Astrocyte (in vitro differentiated cells and primary cell): ENCODE measurements at places on chromosomes 5 and 9. TPM values are rescaled to one million over a fixed set of nuclear protein-coding genes. Genes with fewer than 3 reads are reported as not detected.

The SLC36A2 gene
- total RNA-seq = not detected in 2 replicates

The CCDC187 gene
- total RNA-seq = 0.09 TPM in 1 of 2 replicates, not detected in the other

DNA sequence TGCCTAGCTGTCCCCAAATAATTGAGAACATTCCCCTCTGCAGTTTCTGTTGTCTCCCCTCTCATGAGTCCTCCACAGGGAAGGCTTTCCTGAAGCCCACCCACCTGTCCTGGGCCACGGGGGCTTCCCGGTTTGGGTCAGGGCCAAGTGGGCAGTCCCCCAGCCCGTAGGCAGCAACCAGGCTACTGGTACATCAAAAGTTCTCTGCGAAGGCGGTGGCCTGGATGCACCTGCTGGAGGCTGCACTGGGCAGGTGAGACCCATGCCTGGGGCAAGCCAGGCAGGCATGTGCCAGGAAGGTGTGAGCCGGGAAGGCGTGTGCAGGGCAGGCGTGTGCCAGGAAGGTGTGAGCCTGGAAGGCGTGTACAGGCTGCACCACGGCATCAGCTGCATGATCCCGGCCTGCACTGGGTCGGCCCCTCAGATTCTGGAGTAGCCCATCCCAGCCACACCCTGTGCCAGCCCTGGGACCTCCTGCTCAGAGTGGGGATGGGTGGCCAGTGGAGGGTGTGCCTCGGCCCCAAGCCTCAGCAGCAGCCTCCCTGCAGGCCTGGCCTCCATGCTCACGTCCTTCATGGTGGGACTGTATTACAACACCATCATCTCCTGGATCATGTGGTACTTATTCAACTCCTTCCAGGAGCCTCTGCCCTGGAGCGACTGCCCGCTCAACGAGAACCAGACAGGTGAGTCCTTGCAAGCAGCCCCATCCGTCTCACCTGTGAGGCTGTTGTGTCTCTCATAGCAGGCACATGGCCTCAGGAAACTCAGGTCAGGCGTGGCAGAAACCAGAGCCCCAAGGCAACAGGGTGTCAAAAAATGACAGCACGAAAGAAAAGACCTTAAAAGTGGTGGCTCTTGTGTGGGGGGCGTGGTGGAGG is 8.7 kb downstream of the SLC6A19 start:
- DNase-seq = no peak

GRCh38 chr9:137478962-137479861 is 20.1 kb upstream of the NSMF start:
- no peak for DNase-seq

DNA sequence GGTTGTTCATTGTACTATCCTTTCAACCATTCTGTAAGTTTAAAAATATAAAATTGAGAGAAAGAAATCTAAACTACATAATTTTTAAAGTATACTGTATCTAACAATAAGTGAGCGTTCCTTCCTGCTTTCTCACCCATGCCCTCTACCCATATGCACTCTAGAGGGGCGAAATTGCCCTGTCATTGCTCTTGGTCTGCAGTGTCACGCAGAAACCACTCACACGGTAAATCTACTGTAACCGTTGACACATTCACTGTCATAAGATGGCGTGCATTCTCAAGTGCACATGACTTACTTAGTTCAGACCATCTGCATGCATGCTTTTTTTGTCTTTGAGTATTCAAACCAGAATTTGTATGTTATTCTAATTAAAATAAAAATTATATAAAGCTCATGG is 55.7 kb upstream of the NIPBL start:
- no peak for DNase-seq

- DNase-seq = no peak
Measured at GRCh38 chr5:113373426-113373825, 61.4 kb downstream of the TSSK1B start.

- DNase-seq = peak; percentile 70
Measured at GRCh38 chr5:150918613-150919012, 13.8 kb upstream of the ZNF300 start.

The OR2V1 gene
- not detected in 2 replicates for total RNA-seq

The SNX2 gene
- 82.8 and 87.2 TPM in 2 replicates for total RNA-seq

DNA sequence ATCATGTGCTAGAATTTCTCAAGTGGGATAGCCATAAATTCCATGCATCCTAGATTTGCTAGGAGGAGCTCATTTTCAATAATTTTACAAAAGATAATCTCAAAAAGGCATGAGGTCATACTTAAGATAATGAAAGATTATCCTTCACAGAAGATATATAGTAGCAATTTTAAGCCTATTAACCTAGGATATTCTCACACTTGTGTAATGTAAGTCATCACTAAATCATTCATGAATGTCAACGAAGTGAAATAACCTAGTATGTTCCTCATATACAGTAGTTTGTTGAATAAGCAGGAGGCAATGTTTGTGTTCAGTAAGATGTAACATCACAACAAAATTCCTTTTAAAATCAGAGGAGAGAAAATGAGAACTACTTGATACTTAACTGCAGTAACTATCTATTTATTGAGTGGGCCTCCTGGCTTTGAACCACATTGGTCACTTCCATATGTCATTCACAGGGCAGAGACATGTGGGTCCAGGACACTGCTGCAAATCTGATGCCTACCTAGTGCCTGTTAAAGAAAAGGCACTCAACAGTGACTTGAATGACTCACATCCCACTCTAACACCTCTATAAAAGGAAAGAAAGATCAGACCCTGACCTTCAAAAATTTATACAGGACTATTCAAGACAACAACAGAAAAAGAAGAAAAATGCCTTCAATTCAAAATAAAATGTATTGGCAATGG is 8.2 kb downstream of the LIFR start:
- DNase-seq = no peak

- peak; percentile 68 for DNase-seq
Measured at GRCh38 chr5:139670369-139671095, 22.4 kb downstream of the CXXC5 start.

GRCh38 chr5:26610577-26610976 is 427.8 kb downstream of the CDH9 start:
- no peak for DNase-seq

DNA sequence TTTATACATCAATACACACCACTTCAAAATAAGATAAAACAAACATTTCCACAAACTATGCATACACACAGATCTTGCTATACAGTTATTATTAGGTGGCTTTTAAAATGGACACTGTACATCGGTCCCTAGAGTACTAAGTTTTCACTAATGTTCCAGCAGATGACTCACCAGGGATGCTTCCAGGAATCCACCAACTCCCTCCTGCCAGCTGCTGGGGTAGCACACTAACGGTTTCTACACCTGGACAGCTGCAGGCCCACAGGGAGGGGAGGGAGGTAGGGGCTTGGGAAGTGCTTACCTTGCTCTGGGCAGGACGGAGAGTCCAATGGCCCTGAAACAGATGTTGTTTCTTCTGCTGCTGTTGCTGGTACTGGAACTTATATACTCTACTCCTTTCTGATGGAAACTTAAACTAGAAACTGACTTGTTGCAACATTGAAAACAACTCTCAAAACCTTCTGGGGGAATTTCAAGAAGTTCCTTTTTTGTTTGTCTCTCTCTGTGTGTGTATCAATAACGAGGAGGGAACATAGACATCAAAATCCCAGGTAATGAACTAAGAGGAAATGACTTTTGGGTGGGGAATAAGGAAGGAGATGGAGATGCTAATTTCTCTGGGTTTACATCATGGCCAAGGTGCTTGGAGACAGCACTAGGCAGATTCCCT is at the start of gene IL12B:
TSS of gene IL12B (minus strand) at position 357 of the 670 bp plus-strand sequence. CDS start 3,705 bp downstream, outside the sequence.
- peak; percentile 48 for DNase-seq

- no peak for DNase-seq
Measured at GRCh38 chr9:126173401-126173800, 153.2 kb upstream of the MVB12B start.

GRCh38 chr9:83986765-83987401 is 6.3 kb downstream of the RMI1 start:
- DNase-seq = peak; percentile 30

GRCh38 chr5:30368064-30368463 is 825.4 kb upstream of the CDH6 start:
- DNase-seq = no peak

The SNCB gene
- 2.7 and 3.4 TPM in 2 replicates for total RNA-seq

DNA sequence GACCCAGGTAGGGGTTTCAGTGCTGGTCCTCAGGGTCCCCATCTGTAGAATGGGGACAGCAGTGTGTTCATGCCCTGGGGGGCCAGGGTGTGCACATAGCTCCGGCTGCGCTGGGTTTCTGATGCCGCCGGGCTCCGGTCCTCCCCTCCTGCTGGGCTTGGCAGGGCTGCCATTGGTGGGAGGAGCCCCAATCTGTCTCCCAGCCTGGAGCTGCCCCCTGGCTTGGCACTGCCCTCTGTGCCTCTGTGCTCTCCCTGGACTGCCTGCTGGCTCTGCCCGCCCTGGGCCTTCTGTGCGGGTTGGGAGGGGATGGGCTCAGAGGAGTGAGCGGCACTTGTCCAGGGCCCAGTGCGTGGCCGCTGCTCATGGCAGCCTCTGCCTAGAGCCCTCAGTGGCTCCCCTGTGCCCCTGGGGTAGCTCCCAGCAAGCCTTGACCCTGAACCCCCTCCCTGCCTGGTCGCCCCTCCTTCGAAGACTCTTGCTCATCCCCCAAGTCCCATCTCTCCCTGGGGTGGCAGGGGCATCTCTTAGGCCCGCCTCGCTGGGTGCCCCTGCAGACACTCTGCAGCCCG is 35.7 kb downstream of the RXRA start:
- DNase-seq = no peak

DNA sequence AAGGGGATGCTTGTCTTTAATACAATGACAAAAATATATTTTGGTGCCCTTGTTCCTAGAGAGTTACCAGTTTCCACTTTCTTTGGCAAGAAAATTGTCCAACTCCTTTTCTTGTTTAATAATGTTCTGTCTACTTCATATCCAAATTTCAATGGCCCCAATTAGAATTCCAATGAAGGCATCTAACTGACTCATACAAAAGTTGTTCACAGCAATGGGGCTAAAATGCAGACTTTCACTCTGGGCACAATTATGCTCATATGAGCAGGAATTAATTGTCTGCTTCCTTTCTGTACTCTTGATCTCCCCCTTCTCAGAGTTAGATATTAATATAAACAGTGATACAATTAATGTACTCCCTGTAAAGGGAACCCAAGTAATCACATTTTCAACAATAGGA is 42.1 kb upstream of the ZNF622 start:
- peak; percentile 23 for DNase-seq

DNA sequence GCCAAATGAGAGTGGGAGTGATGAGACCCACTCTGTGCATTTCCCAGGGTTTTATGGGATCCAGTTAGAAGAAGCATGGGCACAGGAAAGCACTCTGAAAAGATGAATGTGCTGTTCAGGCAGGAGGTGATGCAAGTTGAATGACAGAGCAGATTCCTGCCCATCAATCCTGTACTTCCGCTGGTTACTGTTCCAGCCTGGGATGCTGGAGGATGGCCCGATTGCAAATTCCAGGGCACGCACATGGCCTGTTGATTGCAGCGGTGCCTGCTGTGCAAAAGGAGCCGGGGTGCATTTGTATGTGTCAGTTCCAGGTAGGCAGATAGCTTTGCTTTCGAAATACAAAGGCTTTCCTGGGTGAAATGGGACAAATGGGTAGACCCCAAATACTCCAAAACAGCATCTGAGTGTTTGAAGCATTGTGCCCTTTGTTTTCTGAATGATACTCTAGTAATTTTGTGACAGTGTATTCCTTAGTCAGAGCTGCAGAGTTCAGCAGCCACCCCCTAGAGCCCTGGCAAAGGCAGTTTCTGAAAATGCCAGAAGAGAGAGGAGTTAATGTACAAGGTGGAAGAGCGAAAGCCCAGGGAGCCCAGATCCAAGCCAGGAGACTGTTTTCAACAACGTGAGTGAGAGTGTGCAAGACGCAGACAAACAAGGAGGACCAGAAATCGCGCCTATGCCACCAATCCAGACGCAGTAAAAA is 454.2 kb upstream of the CLINT1 start:
- no peak for DNase-seq

DNA sequence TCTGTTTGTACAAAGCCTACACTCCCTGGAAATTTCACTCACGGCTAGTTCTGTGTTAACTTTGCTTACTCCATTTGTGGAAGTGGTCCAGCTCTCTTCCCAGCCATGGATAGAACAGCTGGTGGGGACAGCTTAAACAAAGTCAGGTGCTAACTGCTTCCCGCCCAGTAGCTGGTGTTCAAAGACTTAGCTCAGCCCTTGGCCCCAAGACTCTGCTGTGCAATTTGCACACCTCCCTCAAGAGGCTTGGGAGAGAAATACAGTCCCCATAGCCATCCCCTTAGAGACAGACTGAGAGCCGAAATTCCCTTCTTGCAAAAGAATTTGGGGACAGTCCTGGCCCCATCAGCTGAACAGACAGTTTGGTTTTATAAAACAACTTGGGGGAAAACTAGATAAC is 73.8 kb upstream of the RAI14 start:
- DNase-seq = no peak
